ENCODE measurements at places on chromosomes 16 and 17.

DNA sequence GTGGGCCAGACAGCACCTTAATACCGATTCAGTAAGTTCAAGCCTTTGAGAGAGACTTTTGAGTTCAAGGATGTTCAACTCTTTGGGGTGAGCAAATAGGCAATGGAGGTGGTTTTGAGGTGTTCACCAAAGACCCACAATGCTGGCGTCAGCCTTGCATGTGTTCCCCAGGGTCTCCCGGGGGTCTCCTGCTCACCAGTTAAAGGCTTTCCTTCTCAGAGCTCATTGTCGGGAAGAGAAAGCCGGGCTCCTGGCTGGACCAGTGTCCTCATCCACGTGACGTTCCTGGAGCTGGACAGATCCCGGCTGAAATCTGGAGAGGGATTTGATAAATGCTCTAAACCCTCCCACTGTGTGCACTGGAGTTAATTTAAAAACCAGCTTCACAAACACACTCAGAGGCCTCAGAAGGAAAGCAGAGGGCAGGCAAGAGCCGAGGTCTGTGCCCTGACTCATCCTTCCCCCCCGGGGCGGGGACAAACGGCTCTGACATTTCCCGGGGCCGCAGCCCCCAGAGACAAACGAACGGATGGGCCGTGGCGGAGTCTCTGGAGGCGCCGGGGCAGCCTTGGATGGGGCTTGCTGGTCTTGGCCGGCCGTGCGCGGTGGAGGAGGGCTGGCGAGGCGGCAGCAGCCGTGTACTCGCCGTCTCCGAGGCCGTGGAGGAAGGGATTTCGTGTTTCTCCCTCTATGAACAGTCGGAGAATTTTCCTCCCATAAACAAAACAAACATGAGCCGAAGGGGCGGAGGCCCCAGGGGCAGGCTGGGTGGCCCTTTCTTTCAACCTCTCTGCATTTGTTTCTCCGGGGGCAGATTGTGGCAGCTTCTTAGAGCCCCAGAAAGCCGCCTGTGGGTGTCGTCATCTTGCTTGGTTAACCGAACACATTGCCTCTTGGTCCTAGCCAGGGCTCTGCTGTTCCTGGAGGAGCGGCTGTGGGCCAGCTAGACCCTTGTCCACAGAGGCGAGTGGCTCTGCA, 94.2 kb downstream of the NTN1 start:
- DNase-seq = peak; percentile 56

DNA sequence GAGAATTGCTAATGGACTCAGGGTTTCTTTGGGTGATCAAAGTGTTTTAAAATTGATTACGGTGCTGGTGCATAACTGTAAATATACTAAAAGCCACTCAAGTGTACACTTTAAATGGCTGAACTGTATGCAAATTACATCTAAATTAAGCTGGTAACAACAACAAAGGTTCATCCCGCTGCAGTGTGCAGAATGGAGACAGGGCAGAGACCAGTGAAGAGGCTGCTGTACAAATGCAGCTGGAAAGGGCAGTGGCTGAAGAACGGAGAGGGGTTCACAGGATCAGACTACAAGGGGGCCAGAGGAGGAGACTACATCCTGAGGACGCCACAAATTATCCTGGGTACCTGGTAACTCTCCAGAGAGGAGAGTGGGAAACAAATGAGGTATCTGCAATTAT, 9.0 kb upstream of the ITGAE start:
- no peak for DNase-seq

DNA sequence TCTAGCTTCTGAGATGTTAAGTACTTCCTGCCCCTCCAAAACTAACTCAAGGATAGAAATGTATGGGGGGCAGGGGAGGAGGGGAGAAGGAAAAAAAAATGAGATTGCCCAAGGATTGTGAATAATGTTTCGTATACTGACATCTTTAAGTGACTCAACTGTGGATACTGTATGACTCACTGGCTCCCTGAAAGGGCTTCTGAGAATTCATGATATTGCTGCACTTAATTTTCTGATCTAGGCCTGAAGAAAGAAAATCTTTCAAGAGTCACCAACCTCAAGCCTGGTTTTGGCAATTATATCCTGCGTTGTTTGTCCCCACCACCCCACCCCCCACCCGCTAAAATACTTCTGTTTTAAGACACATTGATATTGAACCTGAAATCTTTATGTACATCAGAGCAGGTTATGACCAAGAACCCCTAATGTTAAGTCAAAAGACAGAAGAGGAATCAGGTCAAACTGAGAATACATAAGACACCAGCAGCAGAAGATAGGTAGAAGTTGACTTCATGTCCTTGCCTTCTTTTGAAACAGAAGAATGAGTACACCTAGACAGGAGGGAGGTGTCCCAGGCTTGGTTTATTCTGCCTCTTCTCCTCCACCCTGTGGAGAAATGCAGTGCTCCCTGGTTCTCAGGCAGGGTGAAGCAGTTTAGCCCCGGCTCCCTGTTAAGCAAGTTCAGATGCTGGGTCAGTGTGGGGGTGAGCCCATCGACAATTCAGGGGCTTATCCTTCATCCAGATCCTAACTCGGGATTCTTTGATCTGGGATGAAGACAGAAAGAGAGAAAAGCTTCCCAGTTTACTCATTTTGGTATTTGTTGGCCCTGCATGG, 3.3 kb upstream of the FBXL20 start:
- no peak for DNase-seq

DNA sequence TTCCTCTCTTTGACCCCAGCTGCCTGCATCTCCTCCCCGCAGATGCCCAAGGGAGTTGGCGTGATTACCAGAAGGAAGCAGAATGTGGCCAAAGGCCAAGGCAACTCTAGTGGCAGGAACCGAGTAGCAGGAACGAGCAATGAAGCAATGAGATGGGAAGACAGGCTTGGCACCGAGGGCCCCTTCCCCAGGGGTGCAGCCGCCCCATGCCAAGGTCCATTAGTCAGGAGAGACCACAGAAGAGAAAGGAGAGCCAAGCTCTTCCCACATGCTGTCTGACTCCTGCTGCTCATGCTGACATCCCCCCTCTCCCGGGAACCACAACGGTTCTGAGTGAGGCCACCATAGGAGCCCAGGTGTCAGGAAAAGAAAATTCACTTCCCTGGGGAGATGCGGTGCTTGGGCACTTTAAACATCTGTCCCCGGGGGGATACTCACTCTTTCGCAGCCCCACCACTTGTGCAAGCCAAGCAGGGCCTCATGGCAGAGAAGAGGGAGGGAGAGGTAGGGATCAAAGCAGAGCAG, 67.4 kb downstream of the MYO18A start:
- DNase-seq = no peak

DNA sequence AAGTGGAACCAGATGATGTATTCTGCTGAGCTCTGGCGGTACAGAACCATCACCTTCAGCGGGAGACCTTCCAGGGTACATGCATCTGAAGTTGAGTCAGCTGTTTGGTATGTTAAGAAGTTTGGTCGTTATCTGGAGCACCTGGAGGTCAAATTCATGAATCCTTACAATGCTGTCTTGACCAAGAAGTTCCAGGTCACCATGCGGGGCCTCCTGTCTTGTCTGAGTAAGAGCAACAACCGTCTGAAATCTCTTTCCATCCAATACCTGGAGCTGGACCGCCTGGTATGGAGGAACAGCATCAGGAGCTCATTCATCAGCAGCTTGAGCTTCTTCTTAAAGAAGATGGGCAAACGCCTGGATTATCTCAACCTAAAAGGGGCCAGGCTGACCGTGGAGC, 4.0 kb downstream of the FBXO39 start:
- DNase-seq = no peak

DNA sequence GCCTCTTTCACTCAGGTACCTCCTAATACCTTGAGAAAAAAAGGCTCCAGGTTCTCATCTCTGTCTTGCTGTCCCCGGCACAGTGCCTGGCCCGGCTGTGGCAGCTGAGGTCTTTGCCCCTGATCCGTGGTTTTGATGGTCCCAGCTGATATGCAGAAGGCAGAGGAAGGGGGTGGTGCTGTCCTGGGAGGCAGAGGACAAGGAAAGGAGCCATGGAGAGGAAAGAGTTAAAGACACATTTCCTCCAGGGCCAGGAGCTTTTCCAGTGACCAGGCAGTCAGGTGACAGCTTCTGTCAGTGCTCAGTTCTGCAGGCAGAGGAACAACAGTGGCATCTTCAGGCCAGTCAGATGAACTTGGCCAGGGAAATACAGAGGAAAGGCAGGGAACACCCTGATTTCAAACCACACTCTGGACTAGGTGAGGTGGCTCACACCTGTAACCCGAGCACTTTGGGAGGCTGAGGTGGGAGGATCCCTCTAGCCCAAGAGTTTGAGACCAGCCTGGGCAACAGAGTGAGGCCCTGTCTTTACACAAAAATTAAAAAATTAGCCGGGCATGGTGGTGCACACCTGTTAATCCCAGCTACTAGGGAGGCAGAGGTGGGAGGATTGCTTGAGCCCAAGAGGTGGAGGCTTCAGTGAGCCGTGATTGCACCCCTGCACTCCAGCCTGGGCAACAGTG, 3.3 kb upstream of the COG1 start:
- no peak for DNase-seq

GRCh38 chr16:80986557-80986956, 20.1 kb downstream of the CMC2 start:
- no peak for DNase-seq

DNA sequence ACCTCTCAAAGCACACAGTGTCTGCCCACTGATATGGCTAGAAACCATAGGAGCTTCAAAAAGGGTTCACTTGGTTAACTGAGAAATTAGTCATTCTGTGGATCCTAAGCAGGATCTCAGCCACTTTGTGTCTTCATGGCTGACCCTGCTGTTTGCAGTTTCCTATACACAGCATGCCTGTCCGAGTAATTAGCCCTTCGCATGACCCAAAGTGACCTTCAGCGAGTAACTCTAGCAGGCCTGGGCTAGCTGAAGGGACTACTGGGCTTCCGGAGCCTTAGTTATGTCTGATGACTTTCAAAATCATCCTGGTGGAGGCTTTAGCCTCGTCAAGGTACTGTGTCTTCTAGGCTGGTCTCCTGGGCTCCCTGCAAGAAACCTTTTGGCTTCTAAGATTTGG, 28.9 kb upstream of the FBXW10B start:
- DNase-seq = no peak

DNA sequence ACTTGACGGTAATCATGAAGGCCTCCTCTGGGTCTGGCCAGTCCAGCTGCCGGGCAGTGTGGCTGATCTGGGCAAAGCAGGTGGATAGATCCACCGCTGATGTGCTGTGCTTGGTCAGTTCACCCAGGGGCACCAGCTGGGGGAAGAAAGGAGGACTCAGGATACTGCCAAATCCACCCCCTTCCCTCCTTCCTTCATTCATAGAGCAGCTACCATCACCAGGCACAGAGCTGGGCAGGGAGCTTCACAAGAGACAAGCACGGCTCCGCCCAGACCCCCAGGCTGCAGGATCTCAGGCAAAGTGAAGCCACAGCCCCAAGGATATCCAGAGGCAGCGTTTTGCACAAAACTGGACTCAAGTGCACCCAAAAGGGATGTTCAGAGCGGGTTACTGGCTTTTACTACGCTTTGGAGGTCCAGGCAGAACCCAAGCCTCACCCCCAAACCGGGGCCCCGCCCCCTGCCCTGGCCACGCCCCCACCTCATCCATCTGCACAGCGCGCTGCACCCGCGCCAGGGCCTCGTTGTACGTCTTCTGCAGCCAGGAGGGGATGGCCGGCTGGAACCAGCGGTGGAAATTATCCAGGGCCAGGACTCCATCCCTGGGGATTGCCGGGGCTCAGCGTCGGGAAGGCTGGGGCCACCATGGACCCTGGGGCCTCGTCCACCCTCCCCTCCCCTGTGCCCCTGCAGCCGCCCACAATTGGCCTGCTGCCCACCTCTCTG, 9.1 kb downstream of the UNC13D start:
- DNase-seq = no peak

DNA sequence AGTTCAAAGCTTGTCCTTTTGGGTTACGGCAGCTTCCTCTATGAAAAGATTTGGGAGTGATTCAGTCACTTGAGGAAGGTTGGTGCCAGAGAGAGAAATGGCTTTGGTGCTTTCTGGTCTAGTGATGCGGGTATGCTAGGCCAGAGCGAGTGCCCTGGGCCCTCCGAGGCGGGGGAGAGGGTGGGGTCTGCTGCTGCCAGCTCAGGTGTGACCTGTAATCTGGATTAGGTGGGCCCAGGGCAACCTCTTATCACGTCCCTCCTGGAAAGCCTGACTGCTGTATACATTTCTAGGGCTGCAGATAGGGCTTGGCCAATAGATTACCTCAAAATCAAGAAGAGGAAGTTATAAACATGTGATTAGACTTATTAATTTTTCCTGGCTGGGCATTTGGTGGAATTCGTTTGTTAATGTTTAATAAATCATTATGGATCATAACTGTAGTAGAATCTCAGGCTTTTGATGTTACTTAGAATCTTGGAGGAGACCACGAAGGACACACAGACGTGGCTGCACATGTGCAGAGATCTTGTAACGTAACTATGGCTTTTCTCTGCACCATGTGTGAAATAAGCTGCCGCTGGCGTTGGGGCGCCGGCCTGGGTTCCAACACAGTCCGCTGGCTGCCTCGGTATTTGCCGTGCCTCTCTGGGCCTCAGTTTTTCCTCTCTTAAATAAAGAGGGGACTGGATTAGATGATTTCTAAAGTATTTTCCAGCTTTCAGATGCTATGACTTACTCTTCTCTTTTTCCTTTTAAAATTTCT, 1.2 kb downstream of the IRF8 start:
- no peak for DNase-seq

DNA sequence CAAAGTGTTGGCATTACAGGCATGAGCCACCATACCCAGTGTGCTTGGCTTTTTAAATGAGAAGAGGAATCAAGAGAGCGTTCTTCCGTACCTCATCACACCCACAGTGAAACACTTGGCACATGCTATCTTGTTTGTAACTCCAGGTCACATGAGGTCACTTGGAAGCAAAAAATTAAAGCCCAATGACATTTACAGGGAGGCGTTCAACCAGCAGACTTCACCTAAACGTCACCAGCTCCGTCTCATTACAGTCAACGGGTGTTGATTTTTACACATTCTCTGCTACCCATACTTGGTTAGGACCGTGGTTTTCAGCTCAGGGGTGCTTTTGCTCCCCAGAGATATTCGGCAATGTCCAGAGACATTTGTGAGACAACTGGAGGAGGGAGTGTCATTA, 127.0 kb downstream of the XYLT1 start:
- no peak for DNase-seq

DNA sequence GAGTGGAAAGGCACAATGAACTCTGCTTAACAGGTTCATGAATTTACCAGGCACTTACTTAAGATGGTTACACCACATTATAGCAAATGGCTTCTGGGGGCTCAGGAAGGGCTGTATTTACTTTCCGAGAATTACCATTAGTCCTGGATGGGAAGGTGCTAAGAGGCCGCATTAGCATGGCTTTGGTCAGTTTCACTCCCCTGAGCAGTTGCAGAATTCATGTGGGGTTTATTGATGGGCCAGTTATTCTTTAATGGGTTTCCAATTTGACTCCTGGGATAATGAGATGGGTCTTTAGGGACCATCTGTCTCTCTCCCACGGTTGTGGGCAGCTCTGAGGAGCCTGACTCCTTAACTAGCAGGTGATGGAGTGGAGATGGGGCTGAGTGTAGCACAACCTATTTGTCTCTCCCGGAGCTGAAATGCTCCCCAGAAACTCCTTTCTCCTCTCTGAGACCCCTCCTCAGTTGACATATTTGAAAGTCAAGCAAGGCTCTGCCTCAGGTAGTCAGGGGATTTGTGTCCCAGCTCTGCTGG, 652.5 kb downstream of the HS3ST4 start:
- no peak for DNase-seq

Measured in stimulated activated CD8-positive, alpha-beta memory T cell treated with anti-CD3 and anti-CD28 coated beads, Interleukin-2, amount 100 ng/mL, for 48 hours (primary cell).